ENCODE measurements at places on chromosomes 1 and 21.

DNA sequence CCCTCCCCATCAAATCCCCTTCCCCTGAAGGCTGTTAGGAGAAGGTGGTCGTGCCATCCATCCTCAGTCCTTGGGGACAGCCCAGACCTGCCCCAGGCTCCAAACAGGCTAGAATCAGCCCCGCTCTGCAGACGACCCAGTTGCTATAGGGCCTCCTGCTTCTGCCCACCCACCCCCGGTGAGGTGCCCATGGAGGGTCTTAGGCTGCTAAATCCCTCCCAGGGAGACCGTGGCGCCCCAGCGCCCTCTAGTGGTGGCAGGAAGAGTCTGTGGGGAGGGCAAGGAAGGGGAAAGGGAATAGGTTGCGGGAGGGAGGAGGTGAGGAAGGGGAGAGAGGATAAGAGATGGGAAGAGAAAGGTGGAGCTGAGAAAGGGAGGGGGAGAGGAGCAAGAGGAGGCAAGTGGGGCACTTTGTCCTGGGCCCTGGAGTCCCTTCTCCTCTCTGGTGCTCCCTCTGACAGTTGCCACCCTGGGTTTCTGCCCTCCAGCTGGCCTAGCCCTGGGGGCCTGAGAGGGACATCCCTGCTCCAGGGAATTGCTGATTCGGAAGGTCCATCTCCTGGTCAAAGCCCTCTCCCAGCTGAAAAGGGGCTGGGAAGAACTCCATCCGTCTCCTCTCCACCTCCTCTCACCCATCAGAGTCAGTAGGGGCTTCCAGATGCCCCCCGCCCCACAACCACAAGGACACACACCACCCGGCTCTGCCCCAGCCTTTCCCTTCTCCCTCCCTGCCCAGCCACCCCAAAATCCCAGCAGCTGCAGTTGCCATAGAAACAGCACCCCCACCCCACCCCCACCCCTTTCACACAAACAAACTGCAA is 55.4 kb downstream of the CAMK2N1 start:
- no peak for DNase-seq

- no peak for DNase-seq
Measured at GRCh38 chr1:119504831-119505230, 2.2 kb upstream of the HSD3B1 start.

GRCh38 chr1:87325982-87326738 is 2.5 kb upstream of the LMO4 start:
- DNase-seq, result peak; percentile 54

- no peak for DNase-seq
Measured at GRCh38 chr21:15732996-15733329, 3.2 kb downstream of the USP25 start.

DNA sequence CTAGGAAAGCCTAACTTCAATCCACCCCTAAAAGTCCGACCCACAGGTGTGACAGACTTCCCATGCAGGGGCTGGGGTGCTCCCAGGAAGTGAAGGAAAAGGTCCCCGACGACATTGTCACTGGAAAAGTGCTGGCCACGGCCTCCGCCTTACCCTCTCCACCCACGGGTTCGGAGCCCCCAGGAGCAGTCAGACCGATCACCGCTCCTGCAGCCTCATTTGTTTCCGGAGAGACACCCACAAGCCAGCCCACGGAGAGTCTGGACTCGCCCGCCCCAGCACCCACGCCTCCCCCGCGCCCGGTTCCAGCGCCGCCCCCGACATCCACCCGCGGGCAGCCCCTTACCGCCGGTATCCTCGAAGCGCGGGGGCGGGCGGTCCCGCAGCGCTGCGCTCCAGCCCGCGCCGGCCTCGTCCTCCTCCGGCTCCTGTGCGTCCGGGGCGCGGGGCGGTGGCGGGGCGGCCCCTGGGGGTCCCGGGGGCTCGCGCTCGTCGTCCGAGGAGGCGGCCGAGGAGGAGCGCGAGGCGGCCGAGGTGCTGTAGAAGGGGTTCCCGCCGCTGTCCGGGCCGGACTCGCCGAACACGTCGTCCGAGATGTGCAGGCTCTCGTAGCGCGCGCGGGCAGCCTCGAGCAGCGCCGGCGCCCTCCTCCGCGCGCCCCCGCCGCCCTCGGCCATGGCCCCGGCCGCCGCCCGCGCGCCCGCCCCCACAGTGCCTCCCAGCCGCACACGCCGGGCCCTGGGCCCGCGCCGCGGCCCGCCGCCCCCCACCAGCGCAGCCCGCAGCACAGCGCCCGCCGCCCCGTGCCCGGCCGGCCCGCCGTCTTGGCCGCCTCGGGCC is 660 bp downstream of the PGBD5 start:
- DNase-seq, result no peak
